GM13977 (cell line): ENCODE measurements at places on chromosomes 1 and 21.

GRCh38 chr1:220786337-220787068 is at the start of gene MTARC1:
MTARC1 (plus strand) TSS chr1:220786913; CDS start chr1:220786945, 32 bp downstream.
- peak; percentile 63 for DNase-seq

- DNase-seq = no peak
These were observed 250.2 kb downstream of the LTN1 start for GRCh38 chr21:28742527-28742926.

DNA sequence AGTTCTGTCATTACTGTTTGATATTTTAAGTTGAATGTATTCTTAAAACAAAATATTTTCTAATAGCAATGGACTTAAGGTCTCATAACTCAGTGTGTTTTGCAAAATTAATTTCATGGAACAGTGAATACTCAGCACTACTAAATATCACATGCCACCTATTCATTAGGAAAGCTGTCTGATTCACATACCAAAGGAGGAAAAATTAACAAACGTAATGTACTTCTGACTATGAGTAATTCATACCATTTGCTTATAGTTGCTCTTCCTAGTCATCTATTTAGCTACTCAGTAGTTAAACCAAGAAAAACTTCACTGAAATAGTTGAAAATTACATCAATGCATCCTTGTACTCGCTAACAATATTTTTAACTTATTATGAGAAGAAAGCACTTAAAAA is 35.2 kb downstream of the TP53BP2 start:
- DNase-seq = no peak

- DNase-seq = no peak
These were observed 49.2 kb upstream of the POFUT2 start for GRCh38 chr21:45336870-45337269.

DNA sequence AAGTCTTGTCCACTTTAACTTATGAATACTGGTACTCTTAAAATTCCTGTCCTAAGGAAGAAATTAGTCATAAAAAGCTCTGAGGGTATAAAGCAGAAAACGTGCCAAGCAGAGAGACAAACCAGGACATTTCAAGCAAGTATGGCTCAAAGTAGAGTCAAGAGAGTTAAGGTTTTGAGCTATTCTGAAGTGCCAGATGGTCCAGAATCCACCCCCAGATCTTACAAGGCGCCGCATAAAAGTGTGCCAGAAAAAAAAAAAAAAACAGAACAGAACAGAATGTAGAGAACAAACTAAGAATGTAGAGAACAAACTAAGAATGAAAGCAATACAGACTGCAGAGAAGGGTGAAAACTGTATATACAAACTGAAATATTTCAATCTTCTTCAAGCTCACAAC is 12.5 kb downstream of the EPS15 start:
- DNase-seq = no peak

- DNase-seq = no peak
These were observed 49.7 kb downstream of the SYT6 start for GRCh38 chr1:114103992-114104391.

- DNase-seq = no peak
These were observed 381.1 kb upstream of the NCAM2 start for GRCh38 chr21:20617130-20617529.

GRCh38 chr1:183165456-183165855 is 20.6 kb upstream of the LAMC2 start:
- no peak for DNase-seq

DNA sequence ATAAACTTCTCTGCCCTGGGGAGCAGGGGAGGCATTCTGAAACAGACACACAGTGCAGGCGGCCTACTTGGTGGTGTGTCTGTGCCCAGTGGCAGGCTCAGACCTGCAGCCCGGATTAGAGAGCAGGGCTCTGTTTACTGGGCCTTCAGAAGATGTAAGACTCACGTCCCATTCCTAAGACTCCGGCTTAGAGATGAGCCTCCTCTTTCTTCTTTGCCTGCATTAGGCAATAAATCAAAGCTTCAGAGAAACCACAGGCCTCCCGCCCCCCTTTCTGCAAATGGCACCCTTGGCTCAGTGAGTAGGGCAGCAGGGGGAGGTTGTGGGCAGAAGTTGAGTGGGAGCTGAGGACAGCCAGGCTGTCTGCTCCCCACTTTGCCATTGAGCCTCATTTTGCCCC is 35.8 kb downstream of the LGR6 start:
- DNase-seq = no peak

- no peak for DNase-seq
These were observed 345.1 kb upstream of the USP24 start for GRCh38 chr1:55560266-55560665.

DNA sequence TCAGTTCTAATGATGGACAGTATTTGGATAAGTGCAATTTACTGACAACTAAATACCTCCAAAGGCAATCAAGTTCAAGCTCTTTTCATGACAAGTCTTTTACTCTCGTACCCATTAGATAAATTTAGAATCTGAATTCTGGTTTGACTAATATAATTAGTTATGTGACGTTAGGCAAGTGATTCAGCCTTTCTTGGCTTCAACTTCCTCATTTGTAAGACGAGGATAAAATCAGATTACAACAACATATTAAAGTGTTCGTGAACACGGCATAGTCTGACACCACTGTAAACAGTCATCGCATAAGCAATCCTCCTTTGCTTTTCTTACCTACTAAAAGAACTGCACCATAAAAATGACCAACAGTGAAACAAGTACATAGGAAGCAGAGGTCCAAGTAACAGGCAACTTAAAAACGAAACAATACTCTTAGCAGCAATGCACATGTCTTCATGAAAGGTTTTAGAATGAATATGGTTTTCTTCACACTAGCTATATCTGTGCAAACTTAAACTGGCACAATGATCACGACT is 25.7 kb downstream of the COA6 start:
- DNase-seq = peak; percentile 72

- DNase-seq = no peak
These were observed 1.0 kb downstream of the RNF220 start for GRCh38 chr1:44405798-44406736.

DNA sequence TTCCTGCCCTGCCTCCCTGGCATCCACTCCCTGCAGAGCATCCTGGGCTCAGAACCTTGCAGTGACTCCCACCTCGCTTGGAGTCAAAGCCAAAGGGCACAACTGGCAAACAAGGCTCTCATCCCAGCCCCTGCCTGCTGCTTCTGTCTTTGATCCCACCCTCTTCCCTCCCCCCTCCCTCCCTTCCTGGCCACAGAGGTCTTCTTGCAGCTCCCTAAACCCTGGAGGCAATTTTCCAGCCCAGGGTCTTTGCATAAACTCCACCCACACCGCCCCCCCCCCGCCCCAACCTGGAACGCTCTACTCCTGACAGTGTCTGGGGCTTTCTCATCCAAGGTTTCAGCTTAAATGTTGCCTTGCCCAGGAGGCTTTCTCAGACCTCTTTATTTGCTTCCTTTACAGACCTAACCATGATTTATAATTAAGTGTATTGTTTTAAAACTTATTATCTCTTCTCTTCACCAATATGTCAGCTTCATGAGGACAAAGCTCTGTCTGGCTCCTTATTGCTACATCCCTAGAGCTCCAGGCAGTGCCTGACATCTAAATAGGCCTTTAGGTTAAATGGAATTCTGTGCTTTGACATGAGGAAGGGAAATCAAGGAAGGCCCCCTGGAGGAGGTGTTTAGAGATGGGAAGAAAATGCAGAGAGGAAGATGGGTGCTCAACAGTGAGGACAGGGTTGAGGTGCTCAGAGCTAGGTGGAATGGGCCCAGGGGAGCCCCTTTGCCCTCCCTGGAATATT is 37.7 kb upstream of the PADI1 start:
- no peak for DNase-seq

GRCh38 chr1:110696818-110697217 is 22.1 kb upstream of the KCNA3 start:
- no peak for DNase-seq

DNA sequence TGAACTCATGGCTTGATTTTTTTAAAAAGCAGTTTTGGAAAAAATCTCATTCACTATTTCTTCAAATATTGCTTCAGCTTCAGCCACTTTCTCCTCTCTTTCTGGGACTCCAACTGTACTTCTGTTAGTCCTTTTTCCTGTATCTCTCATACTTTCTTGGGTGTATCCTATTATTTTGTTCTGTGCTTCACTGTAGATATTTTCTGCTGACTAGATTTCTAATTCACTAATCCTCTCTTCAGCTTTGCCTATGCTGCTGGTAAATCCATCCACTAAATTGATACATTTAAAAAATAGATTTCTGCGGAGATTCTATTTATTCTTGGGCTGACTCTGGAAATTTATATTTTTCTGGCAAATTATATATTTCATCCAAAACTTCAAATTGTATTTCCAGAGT is 4.9 kb upstream of the KCNE2 start:
- DNase-seq = no peak

GRCh38 chr1:105386489-105386888 is 1636.8 kb downstream of the AMY1C start:
- DNase-seq = no peak

- no peak for DNase-seq
These were observed 578.5 kb downstream of the USP25 start for GRCh38 chr21:16308269-16308668.

GRCh38 chr1:117070124-117070523 is 10.0 kb downstream of the TTF2 start:
- no peak for DNase-seq

GRCh38 chr1:92662048-92662447 is 122.9 kb downstream of the EVI5 start:
- no peak for DNase-seq

GRCh38 chr1:154772606-154773506 is 97.2 kb downstream of the KCNN3 start:
- DNase-seq = no peak

DNA sequence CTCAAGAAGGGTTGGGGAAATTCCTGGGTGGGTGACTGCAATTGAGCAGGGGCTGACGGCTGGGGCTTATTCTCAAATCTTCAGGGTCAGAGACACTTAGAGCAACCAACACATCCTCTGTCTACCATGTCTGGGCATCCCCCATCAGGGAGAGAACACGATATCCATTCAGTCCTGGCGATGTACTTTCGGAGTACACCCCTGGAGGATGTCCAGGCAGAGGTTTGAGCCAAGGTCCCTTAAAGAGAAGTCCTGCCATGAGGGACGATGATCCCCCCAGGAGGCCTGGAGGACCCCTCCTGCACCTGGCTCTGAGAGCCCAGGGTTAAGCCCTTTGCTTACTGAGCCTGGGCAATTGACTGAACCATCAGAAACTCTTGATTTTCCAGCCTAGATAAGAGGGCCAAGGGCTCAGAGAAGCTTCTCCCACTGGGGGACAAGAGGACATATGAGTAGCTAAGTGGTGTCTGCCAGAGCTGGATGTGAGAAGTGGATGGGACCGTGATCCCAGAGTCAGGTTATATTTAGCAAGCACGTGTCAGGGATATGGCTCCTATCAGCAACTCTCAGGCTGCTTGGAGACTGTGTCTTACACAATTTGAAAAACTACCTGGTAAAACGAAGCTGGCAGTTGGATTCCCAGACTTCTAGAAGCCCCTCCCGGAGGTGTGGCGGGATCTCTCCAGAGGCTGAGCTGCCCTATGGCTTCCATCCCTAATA is 253.3 kb upstream of the VAMP3 start:
- no peak for DNase-seq

- DNase-seq = no peak
These were observed 22.2 kb upstream of the TCEA3 start for GRCh38 chr1:23446661-23447310.

- no peak for DNase-seq
These were observed 11.9 kb downstream of the TFB2M start for GRCh38 chr1:246554201-246554600.

- no peak for DNase-seq
These were observed 28.9 kb downstream of the RWDD3 start for GRCh38 chr1:95262913-95263312.

DNA sequence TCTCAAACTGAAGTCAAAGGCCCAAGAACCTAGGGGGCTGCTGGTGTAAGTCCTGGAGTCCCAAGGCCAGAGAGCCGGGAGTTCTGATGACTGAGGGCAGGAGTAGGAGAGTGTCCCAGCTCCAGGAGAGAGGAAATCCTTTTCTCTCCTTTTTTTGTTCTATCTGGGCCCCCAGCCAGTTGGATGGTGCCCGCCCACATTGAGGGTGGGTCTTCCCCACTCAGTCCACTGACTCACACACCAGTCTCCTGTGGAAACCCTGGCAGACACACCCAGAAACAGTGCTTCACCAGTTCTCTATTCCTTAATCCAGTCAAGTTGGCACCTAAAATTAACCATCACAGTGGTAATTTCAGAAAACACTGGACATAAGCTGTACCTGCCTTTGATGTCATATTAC is 12.7 kb upstream of the WDR26 start:
- no peak for DNase-seq

DNA sequence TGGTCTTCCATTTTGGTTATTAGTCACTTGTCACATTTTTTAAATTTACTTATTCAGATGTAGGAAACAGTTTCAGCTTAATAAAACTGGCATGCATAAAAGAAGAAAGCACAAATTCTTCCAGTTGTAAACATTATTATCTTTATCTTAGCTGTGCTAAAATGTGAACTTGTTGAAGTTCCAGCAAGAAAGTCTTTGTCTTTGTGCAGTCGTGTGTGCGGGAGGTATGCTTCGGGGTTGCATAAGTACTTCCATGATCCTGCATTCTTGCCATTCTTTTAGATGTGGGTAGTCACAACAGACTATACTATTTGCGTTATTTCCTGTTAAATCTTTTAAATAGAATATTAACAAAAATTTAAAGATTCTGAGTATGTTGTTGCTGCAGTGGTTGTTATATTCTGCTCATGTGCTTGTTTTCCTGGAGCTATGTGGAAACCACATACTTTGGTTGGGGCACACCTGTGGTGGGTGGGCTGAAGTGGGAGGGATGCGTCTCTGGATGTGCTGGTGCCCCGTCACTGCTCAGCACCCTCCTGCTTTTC is 49.9 kb downstream of the CBS start:
- DNase-seq = no peak

GRCh38 chr1:38061883-38062328 is 15.3 kb upstream of the POU3F1 start:
- DNase-seq = peak; percentile 74

DNA sequence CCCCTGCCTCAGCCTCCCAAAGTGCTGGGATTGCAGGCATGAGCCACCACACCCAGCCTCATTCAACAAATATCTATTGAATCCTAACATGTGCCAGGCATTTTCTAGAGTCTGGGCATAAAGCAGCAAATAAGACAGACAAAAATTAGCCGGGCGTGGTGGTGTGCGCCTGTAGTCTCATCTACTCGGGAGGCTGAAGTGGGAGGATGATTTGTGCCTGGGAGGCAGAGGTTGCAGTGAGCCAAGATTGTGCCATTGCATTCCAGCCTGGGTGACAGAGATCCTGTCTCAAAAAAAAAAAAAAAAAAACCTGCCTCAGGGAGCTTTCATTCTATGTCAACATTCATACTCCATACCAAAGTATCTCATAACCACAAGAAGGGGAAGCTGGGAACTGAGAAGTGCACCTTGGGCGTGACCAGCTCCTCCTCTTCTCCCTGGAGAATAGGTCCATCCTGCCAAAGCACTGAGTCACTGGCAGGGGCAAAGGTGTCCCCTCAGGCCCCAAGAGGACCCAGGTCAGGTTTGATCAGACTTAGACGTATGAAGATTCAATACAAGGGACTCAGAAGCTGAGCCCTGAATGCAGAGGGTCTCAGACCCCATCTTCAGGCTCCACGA is 36.8 kb upstream of the PPP1R15B start:
- DNase-seq = no peak
